ENCODE measurements at places on chromosomes 3 and 15.
A peak's percentile ranks its signal among the peaks of the same experiment; 100 is the strongest.

GRCh38 chr3:134448664-134449063 is 37.1 kb downstream of the ANAPC13 start:
- DNase-seq: no peak

- DNase-seq: peak; percentile 2
These were observed 810.2 kb upstream of the ALCAM start for GRCh38 chr3:104556372-104557078.

GRCh38 chr3:186966406-186966805 is 36.1 kb downstream of the ST6GAL1 start:
- no peak for DNase-seq

DNA sequence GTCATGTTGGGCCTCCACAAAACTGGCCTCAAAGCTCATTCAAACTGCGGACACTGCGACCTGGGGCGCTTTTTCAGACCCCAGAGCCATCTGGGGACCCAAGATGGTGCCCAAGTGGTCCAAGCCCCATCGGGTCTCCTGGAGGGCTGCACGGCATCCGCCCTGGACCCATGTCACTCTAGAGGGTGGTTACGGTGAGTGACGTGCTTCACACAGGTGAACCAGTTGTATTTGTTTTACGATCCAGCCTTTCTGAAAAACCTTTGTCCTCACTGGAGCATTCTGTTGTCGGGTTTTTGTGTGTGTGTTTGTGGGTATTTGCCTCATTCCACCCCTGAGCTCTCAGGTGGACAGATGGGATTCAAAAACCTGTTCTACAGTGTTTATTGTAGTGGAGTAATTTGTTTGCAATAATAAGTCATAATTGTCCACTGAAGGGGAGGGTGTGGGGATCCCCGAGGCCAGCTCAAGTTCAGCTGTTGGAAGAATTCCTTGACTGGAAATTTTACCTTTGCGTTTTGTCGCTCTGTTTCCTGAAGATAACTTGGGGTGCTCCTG is 1.9 kb downstream of the SLC51A start:
- no peak for DNase-seq

DNA sequence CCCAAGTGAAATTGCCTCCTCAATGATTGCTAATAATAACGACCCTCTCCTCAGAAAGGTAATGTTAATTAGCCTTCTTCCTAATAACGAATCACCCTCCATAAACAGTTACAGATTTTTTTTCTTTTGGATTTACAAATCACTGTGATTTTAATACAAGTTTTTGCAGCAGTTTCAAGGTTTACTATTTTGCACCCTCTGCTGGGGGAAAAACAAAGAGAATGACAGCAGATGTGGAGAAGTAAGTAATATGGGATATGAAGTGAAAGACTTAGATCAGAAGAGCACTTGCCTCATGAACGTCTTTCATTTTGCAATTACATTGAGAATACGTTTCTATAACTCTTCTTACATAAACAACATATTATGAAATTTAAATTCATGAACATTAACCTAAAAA is 16.1 kb upstream of the CNTN3 start:
- DNase-seq: peak; percentile 54

- no peak for DNase-seq
These were observed 9.3 kb downstream of the RAB7A start for GRCh38 chr3:128735287-128735686.

- DNase-seq: peak; percentile 92
These were observed at the start of gene HSPBAP1 for GRCh38 chr3:122793568-122794416. HSPBAP1 (minus strand) TSS chr3:122793831; CDS start chr3:122793680, 151 bp downstream.

- peak; percentile 28 for DNase-seq
These were observed 464.1 kb upstream of the RARB start for GRCh38 chr3:24963762-24964625.

DNA sequence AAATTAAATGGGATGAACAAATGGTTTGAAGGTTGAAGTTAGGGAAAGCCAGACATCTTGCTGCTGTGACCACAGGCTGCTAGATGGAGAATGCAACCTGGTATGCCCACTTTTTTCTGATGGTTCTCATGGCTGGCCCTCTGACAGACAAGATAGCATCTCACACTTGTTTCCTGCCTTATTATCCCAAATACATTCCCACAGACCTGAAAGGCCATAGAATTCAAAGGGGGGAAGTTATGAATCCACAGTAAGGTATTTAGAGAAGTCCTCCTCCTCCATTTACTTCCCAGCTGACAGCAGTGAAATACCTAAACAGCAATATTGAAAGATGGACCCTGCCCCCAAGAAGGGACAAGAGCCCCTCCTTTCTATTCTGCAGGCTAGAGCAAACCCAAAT is 32.4 kb downstream of the LEO1 start:
- no peak for DNase-seq

DNA sequence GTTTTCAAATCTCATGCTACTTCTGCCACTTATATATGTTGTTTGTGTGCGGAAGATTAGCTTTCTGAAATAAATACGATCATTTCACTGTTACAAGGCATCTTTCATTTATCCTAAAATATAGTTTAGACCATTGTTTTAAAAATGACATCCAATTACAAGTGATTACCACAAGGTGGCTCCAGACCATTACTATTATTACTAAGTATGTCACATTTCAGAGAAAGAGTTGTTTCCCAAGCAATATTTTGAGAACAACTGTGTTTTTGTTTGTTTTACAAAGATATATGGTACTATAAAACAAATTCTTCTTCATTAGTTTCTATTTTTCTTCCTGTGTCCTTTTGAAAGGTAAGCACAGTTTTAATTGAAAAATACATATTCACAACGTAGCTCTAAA is 136.0 kb upstream of the RAP2B start:
- peak; percentile 51 for DNase-seq

DNA sequence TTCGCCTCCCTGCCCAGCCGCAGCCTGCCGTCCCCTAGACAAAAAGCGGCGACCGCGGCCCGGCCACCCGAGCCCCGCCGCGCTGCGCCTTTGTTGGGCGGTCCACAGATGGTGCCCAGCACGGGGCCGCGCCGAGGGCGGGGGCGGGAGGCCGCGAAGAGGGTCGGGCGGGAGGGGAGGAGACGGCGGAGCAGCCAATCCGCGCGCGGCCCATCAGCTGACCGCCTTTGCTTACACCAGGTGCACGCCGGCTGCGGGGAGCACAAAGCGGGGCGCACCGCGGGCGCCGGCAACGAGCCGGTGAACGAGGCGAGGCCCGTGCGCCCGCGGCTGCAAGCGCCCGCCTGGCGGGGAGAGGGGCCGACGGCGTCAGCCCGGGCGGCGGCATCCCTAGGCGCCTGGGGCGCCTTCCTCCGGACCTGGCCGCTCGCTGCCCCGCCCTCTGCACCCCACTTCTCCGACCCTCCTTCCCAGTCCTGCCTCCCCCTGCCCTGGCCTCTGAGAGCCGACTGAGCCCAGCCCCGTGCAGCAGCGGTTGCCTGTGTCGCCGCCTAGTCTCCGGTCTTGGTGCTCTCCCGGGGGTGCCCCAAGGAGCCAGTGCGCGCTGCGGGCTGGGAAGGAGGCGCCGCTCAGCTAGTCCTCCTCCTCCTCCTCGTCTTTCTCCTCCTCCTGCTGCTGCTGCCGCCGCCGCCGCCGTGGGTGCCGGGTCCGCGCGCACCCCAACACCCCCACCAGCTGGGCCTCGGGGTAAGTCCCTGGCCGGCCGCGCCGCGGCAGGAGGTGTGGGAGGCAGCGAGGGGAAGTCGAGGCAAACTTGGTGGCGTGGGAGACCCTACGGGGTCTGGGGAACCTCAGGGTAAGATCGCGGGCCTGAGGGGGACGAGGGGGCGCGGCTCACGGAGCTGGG is at the start of gene LRRN1:
Gene LRRN1, plus strand, starts transcription at position 259 of the 907 bp plus-strand sequence. CDS start 45,211 bp downstream, outside the sequence.
- DNase-seq: peak; percentile 14

- no peak for DNase-seq
These were observed 25.5 kb downstream of the ST3GAL6 start for GRCh38 chr3:98788651-98789050.

DNA sequence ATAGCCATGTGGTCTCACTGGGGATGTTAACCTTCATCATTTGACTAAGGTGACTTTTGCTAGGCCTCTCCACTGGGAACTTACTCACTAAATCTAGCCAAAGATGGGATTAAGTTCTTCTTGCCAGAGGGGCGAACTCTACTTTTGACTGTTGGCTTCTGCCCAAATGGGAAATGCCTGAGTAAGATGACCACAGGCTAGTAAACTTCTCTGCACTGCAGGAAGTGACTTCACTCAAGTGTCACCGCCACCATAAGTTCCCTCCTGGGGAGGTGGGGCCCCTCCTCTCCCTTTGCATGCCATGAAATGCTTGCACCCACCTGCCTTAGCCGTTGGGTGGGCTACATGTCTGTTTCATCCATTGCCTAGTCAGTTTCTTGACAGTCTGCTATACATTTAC is 388.3 kb downstream of the FEZF2 start:
- no peak for DNase-seq

DNA sequence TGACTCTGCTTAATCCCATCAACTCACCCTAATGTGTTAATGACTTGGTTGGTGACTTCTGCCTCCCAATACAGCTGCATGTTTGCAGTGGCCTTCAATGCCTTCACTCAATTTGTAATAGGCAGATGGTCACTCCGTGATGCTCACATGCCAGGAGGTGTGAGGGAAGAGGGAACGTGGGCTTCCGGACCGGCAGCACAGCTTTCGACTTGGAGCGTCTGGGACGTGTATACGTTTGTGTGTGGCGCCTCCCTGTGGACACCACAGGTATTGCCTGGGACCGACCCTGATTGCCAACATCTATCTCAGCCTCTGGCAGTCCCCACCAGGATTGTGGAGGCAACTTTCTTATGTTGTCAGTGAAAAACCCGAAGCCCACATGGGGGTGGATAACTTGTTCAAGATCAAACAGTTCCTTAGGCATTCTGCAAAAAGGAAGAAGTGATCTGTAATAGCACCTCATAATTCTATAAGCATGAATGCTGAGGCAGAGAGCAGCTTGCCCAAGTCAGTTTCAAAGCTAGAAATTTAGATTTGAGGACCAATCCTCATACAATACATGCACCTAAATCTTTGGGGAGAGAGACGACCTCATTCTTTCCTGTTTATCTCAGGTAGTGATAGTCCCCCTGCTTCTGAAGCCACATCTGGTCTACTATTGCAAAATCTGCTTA is 16.9 kb downstream of the MRPL46 start:
- peak; percentile 87 for DNase-seq

DNA sequence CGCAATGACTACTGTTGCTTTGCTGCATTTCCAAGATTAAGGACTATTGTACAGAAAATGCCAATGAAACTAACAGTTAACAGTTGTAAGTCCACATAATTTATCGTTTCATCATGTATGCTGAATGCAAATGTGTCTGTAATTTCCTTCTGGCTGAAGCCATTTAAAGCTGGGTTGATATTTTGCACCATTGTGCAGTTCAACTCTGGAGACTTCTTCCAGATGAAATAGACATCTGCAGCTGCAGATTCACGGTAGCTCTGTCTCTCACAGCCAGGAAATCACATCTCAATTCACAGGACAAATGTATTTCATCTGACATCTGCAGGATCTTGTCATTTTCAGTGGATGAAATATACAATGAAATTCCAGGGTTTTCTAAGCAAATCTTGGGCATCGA is 145.4 kb downstream of the CHL1 start:
- DNase-seq: no peak

GRCh38 chr3:73143821-73144237 is 82.4 kb downstream of the EBLN2 start:
- DNase-seq: peak; percentile 64

- DNase-seq: peak; percentile 82
These were observed 138.8 kb upstream of the TLE3 start for GRCh38 chr15:70236341-70237086.

DNA sequence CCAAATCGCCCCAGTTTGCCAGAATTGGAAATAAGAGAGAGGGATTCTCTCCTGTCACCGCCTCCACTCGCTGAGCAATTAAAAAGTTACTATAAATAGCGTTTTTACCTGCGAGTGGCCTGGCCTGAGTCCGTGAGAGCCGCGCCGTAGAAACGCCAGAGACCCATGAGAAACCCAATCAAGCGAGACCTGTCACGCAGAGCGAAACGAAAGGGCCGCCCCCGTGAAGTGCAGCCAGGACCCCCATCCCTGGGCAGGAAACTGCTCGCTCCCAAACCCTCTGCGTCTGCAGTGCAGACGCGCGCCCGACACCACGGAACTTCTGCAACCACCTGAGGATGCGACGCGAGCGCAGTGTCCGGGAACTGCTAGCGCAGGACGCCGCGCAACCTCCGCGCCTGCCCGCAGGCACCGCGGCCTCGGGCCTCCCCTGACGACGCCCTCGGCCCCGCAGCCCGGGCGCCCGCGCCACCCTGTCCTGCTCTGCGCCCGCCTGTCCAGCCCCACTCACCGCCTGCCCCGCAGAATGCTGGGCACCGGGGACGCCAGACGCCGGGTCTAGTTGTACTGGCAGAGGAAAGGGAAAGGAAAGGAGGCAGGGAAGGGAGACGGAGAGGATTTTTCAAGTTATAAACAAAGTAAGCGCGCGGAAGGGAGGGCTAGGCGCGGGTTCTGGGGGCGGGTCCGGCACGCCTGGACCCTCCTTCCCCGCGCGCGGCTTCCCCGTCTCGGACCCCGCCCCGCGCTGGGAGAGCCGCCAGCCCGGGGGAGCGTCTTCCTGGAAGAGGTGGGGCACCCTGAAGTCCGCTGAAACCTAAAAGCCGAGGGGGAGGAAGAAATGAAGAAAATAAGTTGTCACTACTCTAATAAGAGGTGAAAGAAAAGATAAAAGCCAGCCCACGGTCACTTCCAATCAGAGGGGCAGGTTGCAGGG is at the start of gene PLSCR4:
Gene PLSCR4, minus strand, starts transcription at position 657 of the 934 bp plus-strand sequence. CDS start 29,034 bp downstream, outside the sequence.
- DNase-seq: peak; percentile 94

- DNase-seq: no peak
These were observed 61.1 kb upstream of the RAD18 start for GRCh38 chr3:9024341-9024740.

DNA sequence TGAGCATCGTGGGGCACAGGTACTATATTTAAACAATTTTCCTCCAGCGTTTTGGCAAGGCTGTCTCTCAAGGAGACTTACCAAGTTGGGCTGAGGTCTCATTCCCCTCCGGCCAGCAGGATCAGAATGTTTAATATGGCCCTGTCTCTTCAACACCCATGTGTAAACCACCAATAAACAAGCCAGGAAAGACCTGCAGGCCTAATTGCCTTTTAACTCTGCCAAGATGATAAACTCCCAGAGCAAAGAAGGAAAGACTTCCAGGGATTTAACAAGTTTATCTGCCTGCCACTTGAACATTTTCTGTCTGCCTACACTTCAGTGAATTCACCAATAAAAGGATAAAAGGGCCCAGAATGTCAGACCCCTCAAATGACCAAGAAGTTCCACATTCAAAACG is 130.3 kb upstream of the WNT5A start:
- DNase-seq: no peak

GRCh38 chr15:35602836-35603235 is 56.9 kb upstream of the DPH6 start:
- DNase-seq: no peak

GRCh38 chr3:158728061-158728377 is 4.2 kb downstream of the RARRES1 start:
- DNase-seq: no peak

DNA sequence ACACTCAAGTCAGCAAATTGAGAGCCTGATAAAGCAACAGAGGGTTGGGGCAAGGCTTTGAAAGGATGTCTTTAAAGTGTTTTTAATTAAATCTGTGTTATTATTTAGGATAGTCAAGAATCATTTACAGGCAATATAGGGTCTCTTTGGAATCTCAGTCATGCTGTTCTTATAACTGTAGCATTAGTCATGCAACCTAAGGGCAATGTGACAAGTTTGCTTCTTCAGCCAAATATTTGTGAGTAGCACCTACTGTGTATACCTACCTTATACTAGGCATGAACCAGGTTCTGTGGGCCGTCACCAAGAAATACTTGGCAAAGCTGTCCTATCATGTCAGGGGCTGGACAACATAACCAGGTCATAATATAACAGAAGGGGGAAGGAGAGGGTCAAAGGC is 184.6 kb upstream of the TRIM42 start:
- no peak for DNase-seq
